SK-N-SH treated with all-trans-retinoic acid at 6 μM for 48 hours (cell line): ENCODE measurements at places on chromosomes 4 and X.

DNA sequence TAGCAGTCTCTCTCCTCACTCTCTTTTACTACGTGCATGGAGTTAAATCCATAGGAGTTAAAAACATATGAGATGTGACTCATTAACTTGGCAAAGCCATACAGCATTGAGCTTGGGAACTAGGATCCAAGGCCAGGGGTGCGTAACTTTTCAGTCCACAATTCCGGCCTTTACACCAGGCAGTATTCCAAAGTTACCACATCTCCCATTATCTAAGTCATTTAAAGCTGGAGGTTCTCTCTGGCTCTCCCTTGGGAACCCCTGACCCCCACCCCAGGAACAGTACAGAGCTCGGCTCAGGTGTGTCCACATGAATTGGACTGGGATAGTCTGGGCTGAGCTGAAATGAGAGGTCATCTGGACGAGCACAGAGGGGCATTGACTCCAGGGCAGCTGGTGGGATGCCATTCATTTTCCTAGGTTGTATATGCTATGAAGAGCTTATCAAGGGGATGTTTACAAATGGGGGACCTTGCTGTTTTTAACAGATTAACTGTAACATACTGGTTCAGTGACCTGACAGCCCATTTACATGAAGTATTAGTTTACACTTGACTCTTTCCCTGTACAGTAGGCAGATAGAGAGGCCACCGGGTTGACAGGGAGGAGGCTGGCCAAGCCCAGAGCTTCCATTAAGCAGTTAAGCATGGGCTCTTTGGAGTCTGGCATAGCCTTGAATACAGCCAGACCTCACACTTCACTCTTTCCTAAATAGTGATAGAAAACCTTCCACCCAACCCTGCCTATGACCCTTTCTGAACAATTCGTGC lies 128.8 kb downstream of the RAB28 start:
- no peak for ATAC-seq

DNA sequence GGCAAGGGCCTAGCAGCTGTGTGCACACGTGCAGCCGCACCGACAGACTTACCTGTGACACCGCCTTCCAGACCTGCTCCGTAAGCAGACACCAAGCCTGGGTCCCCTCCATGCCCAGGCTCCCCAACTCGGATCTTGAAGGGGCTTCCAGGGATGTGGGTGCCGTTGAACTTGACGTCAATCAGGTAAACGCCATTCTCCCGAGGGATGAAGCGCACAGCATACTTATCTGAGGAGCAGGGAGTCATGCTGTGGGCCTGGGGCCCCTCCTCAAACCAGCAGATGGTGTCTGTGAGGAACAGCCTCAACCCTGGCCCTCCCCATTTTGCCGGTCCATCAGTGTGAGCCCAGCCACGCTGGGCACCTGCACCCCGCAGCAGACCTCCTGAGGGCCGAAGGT lies 24.5 kb downstream of the FLNA start:
- ATAC-seq: no peak

DNA sequence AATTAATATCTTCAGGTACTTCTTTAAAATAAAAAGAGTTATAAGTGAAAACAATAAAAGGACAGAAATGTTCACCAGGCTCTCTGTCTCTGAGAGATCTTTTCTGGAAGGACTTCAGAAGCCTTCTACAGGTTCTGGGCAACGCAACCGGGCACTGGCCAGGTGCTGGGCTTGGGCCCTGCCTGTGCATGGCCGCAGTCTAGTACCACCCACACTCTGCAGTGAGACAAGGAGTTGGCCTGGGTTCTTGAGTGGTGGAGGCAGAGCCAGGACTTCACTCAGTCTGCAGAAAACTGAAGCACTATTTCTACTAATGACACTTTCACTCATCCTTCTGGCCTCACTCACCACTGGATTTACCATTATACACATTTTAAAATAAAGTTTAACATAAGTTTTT lies 21.8 kb downstream of the TAPT1 start:
- no peak for ATAC-seq

- ATAC-seq: peak; percentile 91
These were observed 1.2 kb downstream of the MGST2 start for GRCh38 chr4:139666735-139667281.

DNA sequence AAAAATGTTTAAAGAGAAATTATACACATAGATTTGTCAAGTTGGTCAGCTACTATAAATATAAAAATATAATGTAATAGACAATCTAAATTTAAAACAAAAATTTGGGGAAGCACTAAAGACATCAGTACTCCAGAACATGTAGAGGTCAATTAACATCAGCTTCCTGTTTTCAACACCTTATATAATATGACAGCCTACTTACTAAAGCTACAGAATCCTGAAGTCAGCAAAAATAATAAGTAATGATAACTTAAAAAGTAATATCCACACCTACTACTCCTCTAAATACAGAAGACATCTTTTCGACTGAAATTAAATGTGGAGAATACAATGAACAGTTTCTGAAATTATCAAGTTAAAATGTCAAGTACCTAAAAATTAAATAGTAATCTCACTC lies 118.6 kb downstream of the LRBA start:
- ATAC-seq: no peak

DNA sequence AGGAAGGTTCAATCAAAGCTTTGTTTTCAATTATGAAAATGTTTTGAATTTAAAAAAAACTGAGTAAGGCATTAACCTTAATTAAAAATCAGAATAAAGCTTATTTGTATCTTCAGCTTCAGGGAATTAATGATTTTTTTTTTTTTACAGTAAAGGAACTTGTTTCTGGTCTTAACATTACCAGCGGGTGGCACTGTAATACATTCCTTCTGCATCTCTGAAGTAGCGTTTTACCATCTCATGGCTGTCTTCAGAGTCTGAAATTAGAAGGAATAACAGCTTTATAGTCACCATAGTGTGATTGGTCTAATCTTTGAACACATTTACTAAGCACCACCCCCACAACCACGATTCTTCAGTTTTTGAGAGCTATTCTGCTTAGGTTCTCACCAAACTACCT lies 102.6 kb downstream of the IL1RAPL2 start:
- peak; percentile 51; the same call in 2 of the 3 replicates for ATAC-seq

- ATAC-seq: no peak
These were observed 158.1 kb upstream of the USP38 start for GRCh38 chr4:143026459-143027170.

DNA sequence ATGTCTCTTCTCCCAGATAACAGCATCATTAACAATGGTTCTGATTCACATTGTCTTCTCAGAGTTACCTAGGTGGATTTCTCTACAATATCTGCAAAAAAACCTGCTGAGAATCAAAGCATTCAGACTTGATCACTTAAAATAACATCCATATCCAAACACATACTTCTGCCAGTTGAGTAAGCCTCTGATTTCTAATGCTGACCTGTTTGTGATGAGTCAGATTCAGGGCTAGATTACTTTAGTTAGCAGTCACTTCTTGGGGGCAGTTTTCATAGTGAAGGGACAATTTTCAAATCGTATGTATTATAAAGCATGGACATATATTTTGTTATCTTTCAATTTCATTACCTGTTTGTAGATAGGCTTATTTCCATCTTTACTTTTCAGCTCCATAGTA lies 35.5 kb downstream of the CCNI start:
- ATAC-seq: peak; percentile 50

DNA sequence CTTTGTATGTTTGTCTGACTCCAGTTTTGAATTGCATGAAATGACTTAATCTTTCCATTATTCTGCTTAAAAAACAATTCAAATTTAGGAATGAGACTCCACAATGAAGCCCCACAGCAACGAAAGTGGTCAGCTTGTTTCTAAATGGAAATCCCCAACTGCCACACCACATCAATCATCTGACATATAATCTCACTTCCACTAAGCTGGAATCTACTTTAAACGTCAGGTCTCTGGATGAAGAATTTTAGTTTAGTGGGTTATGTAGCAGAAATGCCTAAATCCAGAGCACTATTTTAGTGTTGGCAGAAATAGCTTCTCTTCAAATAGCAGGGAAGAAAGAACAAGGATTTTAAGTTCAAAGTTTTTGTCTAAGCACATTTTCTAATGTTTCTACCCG lies 1.7 kb upstream of the BMP2K start:
- no peak for ATAC-seq

GRCh38 chr4:94578195-94578594 lies 126.5 kb downstream of the PDLIM5 start:
- ATAC-seq: peak; percentile 24; the same call in 2 of the 3 replicates

GRCh38 chrX:115058276-115058675 lies 40.9 kb upstream of the IL13RA2 start:
- ATAC-seq: peak; percentile 88

DNA sequence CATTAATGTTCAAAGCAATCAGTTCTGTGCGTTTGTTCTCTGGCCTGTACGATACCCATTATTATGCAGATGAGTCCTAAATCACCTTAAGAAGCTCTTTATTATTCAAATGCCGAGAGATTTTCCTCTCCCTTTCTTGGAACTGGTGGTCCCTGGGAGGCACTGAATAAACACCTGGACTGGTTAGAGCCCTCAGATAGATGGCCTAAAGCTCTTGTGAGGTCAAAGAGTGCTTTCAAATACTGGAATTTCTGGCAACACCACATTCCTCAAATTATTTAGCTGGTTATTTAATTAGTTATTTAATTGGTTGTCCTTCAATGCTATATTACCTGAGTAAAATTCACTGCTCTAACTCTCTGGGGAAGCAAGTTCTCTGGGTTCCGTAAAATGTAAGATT lies 3.0 kb downstream of the ARHGEF38 start:
- ATAC-seq: no peak

GRCh38 chr4:72886602-72887001 lies 182.9 kb downstream of the COX18 start:
- no peak for ATAC-seq

DNA sequence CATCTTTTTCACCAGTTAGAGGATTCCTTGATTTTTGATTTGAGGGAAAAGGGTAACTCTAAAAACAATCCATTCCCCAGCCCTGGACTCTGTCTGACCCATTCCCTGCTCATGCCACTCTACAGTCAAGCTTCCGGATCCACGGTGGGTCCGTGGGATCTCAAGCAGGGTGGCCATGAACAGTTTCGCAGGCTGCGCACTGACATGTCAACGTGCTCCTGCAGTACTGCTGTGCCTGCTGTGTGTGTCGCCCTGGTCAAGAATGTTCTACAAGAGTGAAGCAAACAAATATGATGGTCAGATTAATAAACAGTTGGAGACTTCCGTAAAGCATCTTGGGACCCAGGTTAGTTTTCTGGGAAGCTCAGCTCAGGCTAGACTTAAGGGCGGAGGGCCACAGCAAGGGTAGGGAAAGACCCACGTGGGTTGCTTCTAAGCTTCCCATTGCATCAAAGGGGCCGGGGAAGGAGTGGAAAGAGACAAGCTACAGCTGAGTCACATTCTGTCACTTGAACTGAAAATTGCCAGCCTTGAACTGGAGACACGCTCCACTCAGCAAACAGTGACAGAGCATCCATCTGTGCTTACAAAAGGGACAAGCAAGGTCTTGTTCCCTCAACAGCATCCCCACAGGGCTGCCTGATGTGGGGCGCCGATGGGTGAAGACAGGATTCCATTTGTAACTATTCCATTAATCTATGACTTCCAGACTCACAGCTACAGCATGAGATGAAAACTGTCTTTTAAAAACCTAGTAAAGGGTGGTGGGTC lies 81.8 kb downstream of the MTMR1 start:
- ATAC-seq: no peak

- no peak for ATAC-seq
These were observed 79.2 kb upstream of the DDIT4L start for GRCh38 chr4:100269446-100269845.

DNA sequence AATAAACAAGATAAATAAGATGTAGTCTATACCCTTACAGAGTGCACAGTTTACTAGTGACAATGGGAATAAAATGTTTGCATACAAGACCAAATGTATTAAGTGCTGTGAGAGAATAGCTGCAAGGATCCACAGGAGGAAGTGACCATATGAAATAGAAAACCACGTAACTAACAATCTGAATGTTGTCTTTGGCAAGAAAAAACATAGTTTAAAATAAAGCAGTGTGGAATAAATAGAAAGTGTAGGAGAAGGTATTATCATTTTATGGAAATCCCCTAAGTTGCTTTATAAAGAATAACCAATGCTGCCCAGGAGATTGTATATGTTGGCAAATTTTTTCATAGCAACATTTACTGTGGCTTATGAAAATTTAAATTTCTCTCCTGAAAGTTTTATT lies 116.1 kb downstream of the PCDH7 start:
- no peak for ATAC-seq
